ENCODE measurements at places on chromosomes 3 and 15.
A peak's percentile ranks its signal among the peaks of the same experiment; 100 is the strongest.

- no peak for DNase-seq
Measured at GRCh38 chr15:84764585-84764984, 16.2 kb downstream of the ZNF592 start.

- no peak for DNase-seq
Measured at GRCh38 chr3:55059027-55059629, 131.3 kb upstream of the LRTM1 start.

DNA sequence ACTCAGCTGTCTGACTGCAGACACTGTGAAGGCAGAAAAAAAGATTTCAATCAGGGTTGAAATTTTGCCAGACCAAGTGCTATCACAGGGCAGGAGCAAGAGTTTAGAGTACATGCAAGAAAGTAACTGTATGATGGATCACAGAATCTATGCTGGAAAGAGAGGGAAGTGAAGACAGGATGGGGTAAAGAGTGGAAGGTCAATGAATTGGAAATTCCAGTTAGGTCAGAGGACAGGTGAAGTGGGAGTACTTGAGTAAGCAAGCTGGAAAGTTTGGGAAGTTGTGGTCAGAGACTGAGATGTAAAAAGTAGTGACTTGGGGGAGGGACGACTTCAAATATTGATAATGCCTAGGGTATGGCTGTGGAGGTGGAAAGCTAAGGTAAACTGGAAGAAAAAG is 7.2 kb downstream of the SPG11 start:
- no peak for DNase-seq

DNA sequence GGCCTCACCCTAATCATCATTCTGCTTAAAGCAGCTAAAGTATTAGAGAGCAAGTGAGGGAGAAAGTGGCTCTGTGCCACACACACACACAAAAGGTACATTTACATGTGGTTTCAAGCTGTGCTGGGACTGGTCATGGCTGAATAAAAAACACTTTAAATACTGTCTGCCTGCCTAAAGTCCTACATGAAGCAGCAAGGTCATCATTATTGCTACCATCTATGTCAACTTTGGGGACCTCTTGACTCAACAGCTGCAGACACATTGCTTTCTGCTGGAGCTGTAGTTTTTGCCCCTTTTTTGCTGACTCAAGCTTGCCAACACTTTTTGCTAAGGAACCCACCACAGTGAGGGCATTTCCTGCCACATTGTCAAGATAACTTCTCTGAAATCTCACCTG is 1237.9 kb downstream of the ROBO2 start:
- DNase-seq, result no peak

DNA sequence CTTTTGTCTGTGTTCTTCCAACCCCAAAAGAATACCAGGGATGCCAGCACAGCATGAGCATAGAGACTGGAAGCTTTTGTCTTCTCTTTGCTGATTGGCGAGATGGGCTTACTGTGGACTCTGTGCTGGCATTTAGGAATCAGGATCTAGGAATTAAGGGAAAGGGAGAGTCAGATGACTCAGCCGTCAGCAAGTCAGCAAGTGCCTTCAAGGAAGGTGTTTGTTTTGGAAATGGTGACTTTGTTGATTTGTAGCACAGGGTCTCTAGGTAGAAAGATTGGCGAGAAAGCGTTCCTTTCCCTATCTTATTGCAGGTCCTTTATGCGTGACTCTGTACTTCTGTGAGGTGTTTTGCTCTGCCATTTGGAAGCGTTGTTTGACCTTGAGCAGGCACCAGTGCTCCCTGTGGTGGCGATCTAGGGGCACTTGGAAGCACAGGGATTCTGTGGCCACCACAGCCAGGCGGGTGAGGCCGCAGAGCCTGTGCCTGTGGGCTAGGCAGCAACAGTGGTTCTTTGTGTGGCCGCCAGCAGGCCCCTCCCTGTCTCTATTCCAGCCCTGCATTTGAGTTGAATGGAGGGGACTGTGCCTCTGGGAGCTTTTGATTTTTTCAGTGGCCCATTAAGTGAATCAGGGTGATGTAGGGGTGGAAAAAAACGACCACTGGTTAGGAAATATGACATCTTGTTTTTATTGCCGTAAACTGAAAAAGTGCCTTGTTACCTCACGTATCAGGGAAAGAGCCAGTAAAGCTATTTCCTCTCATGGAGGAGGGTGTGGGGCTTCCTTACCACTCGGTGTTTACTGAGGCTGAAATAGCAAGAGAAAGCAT is 19.0 kb downstream of the FAN1 start:
- no peak for DNase-seq

GRCh38 chr3:29525254-29525881 is 244.5 kb downstream of the RBMS3 start:
- peak; percentile 67 for DNase-seq

DNA sequence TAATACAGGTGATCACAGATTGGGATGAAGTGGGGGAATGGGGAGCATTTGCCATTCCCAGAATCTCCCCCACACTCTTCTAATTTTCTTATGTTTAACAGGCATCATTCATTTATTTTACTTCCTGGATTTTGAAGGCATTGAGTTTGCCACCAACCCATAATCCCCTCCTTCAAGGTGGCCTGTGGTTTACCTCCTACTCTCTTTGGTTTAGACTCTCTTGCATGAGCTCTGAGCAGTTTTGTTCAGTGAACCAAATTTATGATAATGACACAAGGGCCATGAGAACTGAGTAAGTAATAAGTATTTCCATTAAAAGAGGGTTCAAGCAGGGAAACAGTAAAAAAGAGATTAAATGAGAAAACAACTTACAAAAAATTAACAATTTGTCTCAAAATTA is 703.1 kb upstream of the CFAP20DC start:
- DNase-seq, result no peak

- DNase-seq, result no peak
Measured at GRCh38 chr15:25391971-25392721, 46.7 kb downstream of the UBE3A start.

DNA sequence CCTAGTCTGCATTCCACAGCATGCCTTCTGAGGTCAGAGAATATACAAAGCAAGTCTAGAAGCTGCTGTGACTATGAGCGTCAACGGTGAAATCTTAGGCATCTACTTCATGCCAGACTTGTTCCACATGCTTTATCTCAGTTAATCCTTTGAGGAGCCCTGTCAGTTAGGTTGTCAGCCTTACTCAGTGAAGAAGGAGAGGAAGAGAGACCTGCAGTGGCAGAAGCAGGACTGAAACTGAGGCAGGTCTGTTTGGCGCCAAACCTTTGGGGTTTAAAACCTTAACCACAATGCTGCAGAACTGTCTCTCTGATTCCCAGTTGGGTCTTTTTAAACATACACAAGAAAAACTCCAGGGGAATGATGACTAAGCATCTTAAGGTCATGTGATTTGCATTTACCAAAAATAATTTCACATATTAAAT is 139.0 kb upstream of the LIPC start:
- no peak for DNase-seq

DNA sequence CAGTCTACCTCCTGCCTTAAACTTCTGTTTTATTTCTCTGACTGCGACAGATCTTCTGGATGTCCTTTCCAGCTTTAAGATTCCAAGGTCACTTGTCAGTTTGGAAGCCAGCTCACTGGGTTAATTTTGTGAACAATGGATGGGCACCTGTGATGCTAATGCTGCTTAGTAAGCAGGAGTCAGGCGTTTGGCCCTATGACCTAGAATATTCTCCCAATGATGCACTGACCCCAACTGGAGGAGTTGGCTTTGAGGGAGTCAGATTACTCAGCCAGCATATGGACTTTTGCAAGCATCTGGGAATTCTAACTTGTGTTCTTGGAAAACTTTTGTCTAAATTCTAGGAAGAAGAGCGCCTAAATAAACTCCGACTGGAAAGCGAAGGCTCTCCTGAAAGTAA is 28.1 kb downstream of the HACD3 start:
- DNase-seq, result no peak

DNA sequence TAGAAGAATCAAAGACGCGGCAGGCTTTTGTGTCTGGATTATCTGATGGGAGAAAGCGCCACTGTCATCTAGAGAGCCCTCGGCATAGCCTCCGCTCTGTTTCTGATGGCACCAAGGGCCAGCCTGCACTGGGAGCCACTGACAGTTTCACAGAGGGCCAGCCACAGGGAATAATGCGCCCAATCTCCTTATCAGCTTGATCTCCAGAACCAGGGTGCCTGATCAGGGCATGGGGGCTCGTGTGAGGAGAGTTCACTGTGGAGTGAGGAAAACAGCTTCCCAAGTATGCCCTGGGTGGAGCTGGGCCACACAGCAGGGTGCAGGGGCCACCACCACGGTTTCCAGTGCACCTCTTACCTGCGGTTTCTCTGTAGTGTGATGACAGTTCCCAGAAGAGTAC is 29.8 kb upstream of the CLK3 start:
- no peak for DNase-seq

GRCh38 chr3:64399205-64399800 is 174.0 kb upstream of the PRICKLE2 start:
- DNase-seq, result no peak

GRCh38 chr3:42166662-42167300 is 75.6 kb downstream of the TRAK1 start:
- DNase-seq, result no peak

DNA sequence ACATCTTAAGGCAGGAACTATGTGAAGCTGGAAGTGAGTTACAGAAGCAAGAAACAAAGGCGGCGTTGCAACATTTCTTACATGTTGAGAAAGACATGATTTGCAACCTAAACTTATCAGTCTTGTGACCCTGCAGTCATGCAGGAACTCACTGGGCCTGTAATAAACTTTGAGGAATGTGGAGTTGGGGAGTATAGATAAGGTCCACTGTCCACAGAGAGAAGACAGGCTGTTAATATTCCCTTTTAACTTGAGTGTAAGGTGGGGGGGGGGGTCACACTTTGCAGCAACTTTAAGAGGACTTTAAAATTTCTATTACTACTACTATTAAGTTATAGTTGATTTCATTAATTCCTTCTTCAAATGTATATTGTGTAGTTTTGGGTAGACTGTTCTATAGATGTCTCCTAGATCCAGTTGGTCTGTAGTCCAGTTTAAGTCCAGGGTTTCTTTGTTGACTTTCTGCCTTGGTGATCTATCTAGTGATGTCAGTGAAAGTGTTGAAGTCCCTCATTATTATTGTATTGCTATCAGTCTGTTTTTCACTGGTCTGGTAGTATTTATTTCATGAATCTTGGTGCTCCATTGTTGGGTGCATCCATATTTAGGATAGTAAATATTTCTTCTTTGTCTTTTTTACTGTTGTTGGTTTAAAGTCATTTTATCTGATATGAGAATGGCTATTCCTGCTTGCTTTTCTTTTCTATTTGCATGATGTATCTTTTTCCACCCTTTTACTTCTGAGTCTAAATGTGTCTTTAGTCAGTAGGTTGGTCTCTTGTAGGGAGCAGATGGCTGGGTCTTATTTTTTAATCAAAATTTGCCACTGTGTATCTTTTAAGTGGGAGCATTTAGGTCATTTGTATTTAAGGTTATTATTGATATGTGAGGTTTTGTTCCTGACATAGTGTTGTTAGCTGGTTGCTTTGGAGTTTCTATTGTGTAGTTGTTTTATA is 15.6 kb upstream of the FAM98B start:
- no peak for DNase-seq

DNA sequence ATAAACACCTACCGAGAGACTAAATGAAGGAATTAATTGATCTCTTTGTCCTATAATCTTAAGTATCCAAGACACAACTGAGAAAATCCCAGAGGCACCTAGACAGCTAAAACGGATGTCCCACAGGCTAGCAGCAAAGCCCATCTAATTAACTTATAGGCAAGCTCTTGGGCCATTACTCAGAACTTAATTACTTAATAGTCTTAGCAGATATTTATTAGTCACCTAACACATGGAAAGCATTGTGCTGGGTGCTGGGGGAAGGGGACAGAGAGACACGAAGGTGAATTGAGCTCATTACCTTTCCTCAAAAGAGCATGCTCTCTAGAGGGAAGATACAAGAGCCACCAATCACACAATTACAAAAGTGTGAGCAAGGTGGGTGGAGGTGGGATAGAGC is 189.8 kb upstream of the PROK2 start:
- DNase-seq, result peak; percentile 76

- DNase-seq, result no peak
Measured at GRCh38 chr3:58231666-58232065, 5.9 kb upstream of the ABHD6 start.

- no peak for DNase-seq
Measured at GRCh38 chr3:187957165-187957581, 196.8 kb upstream of the LPP start.

GRCh38 chr15:41940441-41940857 is 31.9 kb downstream of the EHD4 start:
- DNase-seq, result no peak

GRCh38 chr3:101690972-101691371 is 4.5 kb upstream of the RPL24 start:
- no peak for DNase-seq

DNA sequence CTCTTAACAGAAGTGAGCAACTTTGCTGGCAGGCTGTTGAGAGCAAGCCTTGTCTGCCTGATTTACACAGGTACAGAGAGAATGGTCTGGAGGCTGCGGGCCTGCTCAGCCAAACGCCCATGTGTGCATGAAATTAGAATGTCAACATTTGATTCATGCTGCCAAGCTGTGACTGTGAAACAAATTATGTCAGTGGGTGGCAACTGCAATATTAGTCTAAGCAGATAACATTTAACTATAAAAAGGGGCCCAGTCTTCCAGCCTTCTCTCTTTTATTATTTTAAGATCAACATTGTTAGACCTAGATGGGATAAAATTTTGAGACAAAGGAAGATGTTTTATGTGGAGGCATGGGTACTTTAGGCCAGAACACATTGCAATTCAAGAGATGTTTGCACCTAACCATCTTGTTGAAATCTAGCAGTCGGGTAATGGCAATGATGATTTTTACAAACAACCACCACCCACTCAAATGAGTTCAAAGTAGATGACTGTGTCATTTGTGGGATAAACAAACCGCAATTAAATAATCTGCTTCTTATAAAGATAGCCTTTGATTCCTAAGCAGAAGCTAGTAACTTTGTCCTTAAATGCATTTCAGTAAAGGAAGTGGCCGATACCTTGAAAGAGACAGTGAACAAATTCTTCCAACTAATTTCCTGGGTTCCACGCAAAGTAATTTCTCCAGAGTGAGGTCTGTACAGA is 70.2 kb downstream of the FOXB1 start:
- DNase-seq, result no peak

GRCh38 chr15:66993874-66994696 is 71.3 kb upstream of the SMAD3 start:
- DNase-seq, result no peak

- DNase-seq, result no peak
Measured at GRCh38 chr3:192090586-192090985, 629.6 kb downstream of the PYDC2 start.

DNA sequence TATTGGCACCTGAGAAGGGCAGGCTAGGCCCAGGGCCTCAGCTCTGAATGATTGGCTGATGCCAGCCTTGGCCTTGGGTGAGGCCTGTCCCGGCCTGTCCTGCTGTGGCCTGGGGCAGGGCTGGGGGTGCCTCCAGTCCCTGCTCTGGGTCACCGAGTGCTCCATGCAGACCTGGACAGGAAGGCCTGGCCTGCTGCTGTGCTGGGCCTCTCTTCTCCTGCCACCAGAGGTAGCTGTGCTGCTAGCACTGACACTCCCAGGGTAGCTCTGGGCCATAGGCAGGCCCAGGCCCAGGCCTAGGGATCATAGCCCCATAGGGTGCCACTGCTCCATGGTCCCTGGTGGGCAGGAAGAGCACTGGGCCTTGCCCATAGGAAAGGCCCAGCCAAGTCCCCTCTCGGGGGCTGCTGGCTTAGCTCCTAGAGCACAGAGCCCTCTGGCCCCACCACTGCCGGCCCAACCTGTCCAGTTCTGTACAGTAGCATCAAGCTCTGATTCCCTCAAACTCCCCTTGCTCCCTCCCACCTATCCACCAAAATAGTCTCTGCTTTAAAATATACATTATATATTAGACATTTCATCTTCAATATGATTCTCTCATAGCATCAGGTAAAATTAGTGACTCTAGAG is 18.2 kb downstream of the ABTB1 start:
- DNase-seq, result no peak

- DNase-seq, result no peak
Measured at GRCh38 chr3:186090901-186091300, 18.0 kb downstream of the ETV5 start.
